ENCODE measurements at places on chromosomes 5 and 9. TPM values are rescaled to one million over a fixed set of nuclear protein-coding genes. Genes with fewer than 3 reads are reported as not detected.

PCDHGA7 gene
- 0.12 TPM for total RNA-seq

PIP5KL1 gene
- 4.4 TPM for total RNA-seq

MEIKIN gene
- 0.19 TPM for total RNA-seq

F12 gene
- 6.7 TPM for total RNA-seq

FGF1 gene
- not detected for total RNA-seq

NTRK2 gene
- total RNA-seq, result 0.41 TPM

SELENOP gene
- total RNA-seq, result 0.34 TPM

PCDHGA5 gene
- total RNA-seq, result not detected

UGT3A1 gene
- not detected for total RNA-seq

All from activated T-cell treated with anti-CD3 and anti-CD28 coated beads, Interleukin-2, amount 50 U/mL, for 72 hours (primary cell).